Stimulated activated CD4-positive, alpha-beta T cell treated with anti-CD3 and anti-CD28 coated beads, Interleukin-4, amount 100 ng/mL, for 1 hour (primary cell): ENCODE measurements at places on chromosomes 12 and 14.
A peak's percentile ranks its signal among the peaks of the same experiment; 100 is the strongest.

DNA sequence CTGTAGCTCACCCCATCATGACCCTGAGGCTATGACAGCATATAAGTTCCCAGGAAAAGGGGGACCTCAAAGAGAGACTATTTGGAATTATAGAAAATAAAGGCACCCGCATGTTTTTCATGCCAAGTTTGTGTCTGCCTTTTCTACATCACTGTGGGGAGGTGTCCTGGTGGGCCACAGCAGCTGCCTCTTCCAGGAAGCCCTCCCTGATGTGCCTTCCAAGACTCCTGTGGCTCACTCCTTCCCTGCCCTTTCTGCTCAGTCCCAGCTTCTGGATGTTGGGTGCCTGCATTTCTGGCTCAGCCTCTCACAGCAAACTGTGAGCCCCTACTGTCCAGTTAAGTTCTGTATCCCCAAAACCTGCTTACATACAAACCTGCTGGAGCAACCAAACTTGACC is 36.3 kb upstream of the BEGAIN start:
- DNase-seq: no peak

DNA sequence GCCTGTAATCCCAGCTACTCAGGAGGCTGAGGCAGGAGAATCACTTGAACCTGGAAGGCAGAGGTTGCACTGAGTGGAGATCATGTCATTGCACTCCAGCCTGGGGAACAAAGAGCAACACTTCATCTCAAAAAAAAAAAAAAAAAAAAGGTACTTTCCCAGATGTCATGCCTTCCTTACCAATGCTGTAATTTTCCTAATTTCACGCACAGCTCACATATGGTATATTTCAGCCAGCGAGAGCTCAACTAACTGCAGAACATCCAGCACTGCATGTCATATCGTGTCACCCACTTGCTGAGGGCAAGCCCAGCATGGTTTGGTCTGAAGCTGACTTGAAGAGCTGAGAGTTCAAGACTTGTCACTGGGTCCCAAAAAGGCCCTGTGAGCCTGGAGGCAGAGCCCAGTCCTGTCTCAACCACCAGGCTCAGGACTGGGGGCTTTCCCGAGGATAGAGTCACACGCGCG is 29.0 kb downstream of the NFKBIA start:
- no peak for DNase-seq

DNA sequence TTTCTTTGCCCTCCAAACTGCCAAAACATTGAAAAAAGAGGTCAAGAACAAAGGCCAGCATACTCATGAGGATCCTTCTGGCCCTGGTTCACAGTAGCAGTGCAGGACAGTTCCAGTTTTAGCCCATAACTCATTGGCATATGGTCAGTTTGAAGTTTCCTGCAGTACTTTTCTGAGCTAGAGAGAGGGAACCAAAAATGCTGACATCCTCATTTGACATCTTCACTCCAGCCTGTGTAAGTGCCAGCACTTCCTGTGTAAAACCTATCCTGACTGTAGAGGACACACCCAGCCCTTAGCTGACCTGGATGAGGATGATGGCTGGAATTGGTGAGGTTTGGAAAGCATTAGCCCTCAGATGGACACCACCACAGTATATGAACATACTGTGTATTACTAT is 84.1 kb downstream of the FGD4 start:
- DNase-seq: no peak

DNA sequence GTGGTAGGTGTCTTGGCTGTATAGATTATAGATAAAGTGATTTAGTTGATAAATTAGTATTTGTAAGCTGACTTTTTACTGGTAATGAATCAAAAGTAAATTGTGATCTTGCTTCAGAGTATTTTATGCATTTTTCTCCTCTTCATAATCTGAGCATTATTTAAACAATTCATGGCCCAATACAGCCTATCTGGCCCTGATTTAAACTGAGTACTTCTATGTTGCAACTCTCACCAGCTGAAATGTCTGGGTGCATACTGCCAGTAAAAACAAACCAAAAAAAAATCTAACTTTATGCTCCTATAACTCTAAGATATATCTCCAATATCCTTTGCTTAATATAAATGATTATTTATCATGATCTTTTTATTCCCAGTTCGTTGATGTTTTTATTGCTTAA is 86.6 kb downstream of the MIA2 start:
- DNase-seq: no peak

DNA sequence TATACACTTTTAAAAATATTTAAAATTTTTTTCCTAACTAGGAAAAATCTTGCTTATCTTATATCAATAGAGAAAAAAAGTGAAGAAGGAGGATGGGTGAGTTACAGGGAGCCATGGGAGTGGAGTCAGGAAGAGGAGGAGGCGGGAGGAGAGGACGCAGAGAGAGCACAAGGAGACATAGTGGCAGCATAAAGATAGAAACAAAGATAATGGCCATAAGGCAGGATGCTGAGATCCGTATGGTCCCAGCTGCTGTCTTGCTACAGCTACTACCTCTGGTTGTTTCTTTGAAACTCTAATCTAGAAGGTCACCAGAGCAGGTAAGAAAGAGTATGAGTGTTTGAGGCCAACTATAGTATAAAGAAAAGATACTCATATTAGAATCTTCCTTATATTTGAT is 2.6 kb upstream of the SOX5 start:
- no peak for DNase-seq

DNA sequence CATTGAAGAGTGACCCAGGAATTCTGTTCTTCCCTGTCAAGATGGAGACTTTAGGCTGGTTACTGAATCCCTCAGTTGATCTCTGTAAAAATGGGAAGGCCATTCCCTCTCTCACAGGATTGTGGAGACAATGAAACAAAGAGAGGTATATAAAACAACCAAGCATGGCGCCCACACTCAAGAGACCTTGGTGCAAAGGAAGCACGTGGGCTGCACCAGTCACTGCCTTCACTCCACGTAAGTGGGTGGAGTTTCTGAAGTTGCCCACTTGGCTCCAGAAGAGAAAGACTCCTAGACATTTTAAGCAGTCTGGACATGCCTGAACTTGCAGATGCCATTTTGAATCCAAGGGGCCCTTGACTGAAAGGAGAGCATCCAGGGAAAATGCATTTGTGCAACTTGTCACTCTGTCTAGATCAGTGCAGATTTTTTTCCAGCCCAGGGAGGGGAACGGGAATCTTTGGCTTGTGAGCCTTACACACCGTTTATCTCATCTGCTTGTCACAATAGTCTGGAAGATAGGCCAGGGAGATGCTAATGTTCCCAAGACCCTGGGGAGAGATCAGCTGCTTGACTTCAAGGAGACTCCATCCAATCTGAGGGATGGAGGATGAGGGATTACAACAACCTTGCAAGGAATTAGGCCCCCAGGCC is 96.9 kb upstream of the TBX3 start:
- no peak for DNase-seq

- no peak for DNase-seq
Measured at GRCh38 chr12:124715121-124715990, 147.9 kb upstream of the NCOR2 start.

GRCh38 chr14:61505815-61506809 is 184.7 kb downstream of the PRKCH start:
- no peak for DNase-seq

- DNase-seq: no peak
Measured at GRCh38 chr14:103194256-103195045, 71.2 kb downstream of the TNFAIP2 start.

DNA sequence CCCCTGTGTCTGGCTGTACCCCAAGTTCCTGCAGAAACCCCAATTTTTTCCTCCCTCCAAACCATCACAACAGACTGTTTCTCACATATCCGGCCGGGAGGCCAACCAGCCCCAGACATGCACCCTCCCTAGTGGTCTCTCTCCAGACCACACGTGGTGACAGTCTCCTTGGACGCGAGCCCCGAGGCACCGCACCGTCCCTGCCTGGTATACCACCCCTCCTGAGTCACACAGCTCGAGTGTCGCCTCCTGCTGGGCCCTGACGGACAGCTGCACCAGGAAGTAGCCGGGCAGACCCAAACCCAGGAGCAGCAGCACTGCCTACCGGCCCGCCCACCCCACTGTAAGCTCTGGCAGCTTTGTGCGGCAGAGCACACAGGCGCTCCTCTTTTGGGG is 97.4 kb downstream of the RFLNA start:
- peak; percentile 18 for DNase-seq

- no peak for DNase-seq
Measured at GRCh38 chr14:68730811-68731425, 61.9 kb downstream of the ZFP36L1 start.

GRCh38 chr12:91988086-91988923 is 157.3 kb downstream of the BTG1 start:
- no peak for DNase-seq

- DNase-seq: no peak
Measured at GRCh38 chr14:68124979-68125731, 305.6 kb downstream of the RAD51B start.

DNA sequence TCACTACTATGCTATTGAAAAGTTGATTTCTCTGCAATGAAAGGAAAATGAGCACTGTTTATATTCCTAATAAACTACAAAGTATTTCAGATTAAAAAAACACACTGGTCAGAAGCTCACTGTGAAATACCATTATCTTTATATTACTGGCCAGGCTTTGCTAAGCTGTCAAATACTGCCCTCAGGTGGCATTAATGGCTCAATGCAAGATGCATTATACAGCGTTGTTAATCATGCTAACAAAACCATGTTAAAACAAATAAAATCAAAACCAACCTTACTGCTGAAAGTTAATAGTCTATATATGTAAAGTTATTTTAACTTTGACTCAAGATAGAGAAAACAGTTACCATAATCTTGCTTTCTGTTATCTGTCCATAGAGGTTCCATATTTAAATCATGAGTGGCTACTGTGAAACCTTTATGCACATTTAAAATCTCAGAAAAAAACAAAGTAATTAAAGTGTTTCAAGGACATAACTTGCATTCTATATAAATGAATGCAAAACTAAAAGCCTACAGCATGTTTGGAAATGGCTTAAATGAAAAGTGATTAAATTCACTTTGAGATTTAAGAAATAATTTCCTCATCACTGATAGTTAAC is 121.7 kb downstream of the RALGAPA1 start:
- DNase-seq: no peak

- no peak for DNase-seq
Measured at GRCh38 chr14:76793324-76793723, 19.4 kb downstream of the ANGEL1 start.

DNA sequence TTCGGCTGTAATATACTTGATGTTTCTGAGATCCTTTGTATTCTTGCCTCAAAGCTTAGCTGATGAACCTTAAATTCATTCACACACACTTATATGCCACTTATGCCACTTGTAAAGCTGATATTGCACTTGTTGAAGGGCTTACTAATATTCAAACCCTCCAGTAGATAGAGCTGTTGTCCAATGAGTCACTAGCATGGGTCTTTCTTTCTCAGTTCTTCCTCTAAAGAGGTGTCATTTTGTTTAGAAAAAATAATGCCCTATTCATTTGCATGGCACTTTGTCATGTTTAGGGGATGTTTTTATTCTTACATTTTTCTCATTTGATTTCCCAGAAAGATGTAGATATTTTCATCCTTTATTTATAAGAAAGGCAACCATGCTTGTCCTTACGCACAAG is 56.4 kb downstream of the MON2 start:
- DNase-seq: no peak

- DNase-seq: no peak
Measured at GRCh38 chr12:49543914-49544815, 5.3 kb downstream of the KCNH3 start.

- no peak for DNase-seq
Measured at GRCh38 chr12:81450920-81451739, 308.0 kb downstream of the PPFIA2 start.

- DNase-seq: no peak
Measured at GRCh38 chr14:91243074-91243471, 1.4 kb downstream of the GPR68 start.

DNA sequence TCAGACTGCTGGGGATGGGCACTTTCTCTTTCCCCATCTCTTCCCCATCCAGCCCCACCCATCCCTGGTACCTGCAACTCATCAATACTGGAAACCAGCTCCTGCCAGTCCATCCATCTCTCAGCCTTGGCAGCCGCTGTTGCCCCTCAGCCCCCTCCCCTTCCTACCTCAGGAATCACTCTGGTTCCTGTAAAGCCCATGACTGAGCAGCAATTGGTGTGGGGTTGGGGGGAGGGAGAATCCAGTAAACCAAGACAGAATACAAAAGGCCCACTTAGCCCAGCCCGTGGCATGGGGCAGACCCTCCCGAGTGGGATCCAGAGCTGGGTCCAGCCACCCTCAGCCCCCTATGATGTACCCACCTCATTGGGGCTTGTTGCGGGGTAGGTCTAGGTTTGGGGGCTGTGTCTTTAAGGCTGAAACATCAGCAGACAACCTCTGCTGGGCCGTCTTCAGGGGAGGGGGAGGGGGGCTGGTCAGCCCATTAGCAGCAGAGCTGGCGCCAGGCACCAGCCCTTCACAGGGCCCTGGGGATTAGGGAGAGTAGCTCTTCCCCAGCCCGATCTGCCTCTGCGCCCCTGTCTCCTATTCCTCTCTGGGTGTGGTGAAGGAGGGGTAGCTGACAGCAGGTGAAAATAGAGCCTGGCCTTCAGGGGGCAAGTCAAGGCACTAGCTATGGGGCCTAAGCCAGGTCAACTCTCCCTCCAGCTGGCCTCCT is 702 bp upstream of the PRPH start:
- DNase-seq: no peak

DNA sequence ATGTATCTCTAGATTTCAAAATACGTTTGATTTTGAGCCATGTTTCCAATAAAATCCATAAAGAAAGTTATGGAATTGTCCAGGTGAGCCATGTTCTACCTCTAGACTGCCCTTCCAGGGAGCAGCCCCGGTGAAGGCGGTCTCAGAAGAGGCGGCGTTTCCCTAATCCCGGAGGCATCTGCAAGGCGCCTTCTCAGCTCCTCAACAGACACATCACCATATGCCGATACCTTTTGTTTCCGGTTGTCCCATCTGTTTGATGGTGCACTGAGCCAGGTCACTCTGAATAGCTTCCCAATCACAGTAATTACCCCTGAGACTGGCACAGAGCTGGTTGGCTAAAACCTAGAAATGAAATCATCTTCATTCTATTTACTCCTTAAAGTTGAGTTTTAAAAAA is 305.5 kb upstream of the FKBP4 start:
- no peak for DNase-seq

DNA sequence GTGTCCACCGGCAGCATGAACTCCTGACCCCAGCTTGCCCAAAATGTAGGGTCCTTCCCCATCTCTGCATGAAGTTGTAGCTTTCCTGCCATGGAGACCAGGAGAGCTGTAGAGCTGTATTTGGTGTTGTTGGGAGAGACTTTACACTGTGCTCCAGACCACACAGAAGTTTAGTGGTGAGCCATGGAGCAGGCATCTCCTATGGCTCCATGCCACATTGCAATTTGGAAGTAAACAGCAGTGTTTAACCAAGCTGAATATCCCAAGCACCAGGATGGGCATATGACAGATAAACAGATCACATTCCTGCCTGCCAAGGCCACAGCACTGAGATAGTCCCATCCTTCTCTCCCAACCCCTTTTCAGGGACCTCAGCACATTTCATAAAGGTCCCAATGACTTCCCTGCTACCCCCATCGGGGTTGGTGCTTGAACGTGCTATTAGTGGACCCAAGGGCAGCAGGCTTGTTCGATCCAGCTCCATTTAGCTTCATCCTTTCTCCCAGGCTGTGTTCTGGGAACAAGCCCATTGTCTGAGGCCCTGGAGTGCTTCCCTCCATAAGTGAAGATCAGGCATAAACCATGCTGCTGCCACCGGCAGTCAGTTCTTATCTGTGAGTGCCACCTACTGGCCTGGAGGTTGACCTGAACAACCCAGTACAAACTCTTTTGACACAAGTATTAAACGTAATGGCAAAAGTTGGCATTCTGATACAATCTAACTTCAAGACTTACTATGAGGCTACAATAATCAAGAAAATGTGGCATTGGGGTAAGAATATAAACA is 172.3 kb upstream of the ATXN7L3B start:
- no peak for DNase-seq
